ENCODE measurements at places on chromosomes 7 and 10. TPM values are rescaled to one million over a fixed set of nuclear protein-coding genes. Genes with fewer than 3 reads are reported as not detected.

GRCh38 chr7:7808626-7809025 lies 90.2 kb upstream of the RPA3 start:
- DNase-seq = no peak

The ITGB8 gene
- 199 TPM for total RNA-seq

The NODAL gene
- total RNA-seq = not detected

The CRHR2 gene
- total RNA-seq = not detected

- DNase-seq = no peak
Measured at GRCh38 chr10:103192089-103192450, 1.0 kb downstream of the NT5C2 start.

GRCh38 chr10:110802551-110803238 lies 69.0 kb upstream of the PDCD4 start:
- peak; percentile 70 for DNase-seq

DNA sequence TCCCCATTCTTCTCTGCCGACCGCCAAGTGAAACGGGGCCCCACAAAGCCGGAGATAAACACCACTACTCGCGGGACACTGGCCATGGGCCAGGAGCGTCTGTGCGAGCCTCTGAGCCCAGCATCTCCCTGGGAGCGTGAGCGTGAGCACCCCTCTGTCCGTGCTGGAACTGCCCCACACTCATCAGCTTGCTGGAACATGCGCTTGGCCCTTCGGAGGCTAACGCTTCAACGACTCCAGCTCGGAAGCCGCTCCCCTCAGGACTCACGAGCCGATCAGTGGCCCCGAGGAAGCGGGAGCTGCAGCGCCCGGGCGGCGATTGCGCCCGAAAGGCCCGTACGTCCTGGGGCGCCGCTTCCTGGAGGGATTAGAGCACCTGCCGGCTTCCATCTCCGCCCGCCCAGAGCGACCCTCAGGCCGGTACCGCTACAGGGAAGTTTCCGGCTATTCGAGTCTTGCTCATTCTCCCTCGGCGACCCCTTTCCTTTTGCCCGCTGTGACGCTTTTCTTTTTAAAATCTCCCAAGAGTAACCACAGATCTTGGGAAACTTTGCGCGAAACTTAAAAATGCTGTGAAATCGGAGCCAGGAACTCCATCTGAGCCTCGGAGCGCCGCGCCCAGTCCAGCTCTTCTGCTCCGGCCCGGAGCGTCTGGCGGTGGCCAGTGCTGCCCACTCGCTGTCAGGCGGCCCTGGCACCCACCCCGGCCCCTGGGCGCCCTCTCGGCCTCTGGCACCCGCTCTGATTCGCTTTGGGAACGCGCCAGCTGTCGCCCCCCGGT lies 1.0 kb downstream of the TLL2 start:
- DNase-seq = no peak

The PRSS2 gene
- total RNA-seq = 9.2 TPM

DNA sequence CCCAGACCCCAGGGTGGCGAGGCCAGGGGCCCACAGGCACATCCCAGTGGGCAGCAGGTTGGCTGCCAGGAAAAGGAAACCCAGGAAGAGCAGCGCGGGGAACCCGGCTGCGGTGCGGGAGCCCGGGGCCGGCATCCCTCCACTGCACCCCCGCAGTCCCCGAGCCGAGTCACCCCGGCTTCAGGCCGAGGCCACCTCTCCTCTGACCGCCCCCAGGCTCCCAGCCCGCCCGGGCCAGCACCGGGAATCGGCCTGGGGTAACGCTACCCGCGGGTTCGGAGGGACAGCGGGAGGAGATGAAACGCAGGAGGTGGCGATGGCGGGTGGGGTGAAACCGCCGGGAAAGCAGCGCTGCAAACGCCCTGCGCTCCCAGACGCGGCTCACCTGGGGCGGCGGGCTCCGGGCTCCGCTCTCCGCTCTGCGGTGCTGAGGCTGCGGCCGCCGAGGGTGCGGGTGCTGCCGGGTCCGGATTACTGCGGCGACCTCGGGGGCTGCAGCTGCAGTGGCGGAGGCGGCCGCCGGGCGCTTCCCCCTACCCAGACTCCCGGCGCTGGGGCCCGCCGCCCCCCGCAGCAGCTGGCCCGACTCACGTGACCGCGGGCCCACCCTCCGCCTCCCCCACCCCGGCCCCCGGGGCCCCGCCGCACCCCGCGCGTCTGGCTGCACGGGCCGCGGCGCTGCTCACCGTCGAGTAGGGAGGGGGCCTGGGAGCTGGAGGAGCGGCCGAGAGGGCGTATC lies at the start of gene SCRN1:
Gene SCRN1, minus strand, starts transcription at position 545 of the 739 bp plus-strand sequence. CDS start 20,734 bp downstream, outside the sequence.
- peak; percentile 16 for DNase-seq

GRCh38 chr10:60312818-60313588 lies 76.7 kb downstream of the ANK3 start:
- no peak for DNase-seq

- no peak for DNase-seq
Measured at GRCh38 chr7:80760292-80760691, 121.8 kb downstream of the CD36 start.

GRCh38 chr7:7554021-7554432 lies 12.7 kb upstream of the MIOS start:
- no peak for DNase-seq

- DNase-seq = no peak
Measured at GRCh38 chr7:15652776-15653290, 33.6 kb downstream of the MEOX2 start.

The CC2D2B gene
- total RNA-seq = 1.8 TPM

The ZMIZ2 gene
- total RNA-seq = 31.9 TPM

The PCLO gene
- total RNA-seq = 0.60 TPM

The RNLS gene
- 7.8 TPM for total RNA-seq

DNA sequence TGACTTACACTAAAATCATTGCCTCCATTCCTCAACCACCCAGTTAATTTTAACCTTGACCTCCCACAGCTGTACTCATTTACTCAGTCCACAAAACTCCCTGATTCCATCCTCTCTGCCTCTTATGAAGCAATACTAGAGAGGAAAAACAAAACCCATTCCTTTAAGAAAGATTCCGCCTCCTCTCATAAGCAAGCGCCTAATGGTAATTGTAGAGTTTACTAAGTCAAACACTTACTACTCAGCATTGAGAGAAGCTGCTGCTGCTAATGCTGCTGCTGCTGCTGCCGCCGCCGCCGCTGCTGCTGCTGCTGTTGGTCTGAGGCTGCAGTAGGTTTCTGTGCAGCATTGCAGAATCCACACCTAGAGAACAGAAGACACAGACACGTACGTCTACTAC lies 2.1 kb upstream of the ADD3 start:
- no peak for DNase-seq

DNA sequence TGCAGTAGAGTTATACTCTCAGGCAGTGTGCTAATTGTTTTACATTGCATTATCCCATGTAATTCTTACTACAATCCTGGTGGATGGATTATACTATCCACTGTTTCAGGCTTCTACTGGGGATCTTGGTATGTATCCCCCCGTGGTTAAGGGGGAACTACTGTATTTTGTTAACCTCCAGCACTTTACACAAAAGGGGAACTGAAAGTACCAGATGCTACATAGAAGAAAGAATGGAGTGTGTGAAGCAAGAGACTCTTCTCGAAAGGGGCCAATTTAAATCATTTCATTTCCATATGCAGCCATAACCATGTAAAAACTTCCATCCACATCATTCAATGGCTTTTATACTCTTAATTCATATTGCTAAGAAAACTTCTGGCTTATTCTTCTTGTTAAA lies 69.4 kb downstream of the C1GALT1 start:
- DNase-seq = no peak

GRCh38 chr10:110664483-110665420 lies 20.6 kb downstream of the RBM20 start:
- DNase-seq = no peak

The GHRHR gene
- not detected for total RNA-seq

DNA sequence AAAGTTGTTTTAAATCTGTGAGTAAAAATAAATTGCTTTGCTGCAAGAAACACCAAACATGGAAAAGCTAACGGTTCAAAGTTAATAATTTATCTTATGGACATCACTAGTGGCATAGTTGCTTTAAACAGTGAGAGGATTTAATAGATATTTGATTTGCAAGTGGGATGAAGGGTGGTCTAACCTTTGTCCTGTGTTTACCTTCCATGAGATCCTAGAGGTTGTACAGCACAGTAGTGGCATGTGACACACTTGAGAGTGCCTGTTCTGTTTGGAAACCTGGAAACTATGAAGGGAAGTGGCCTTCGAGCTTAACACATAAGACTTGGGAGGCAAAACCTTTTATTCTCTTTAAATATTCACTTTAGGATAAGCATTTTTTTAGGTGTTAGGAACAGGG lies 16.0 kb downstream of the EGFR start:
- DNase-seq = no peak

- no peak for DNase-seq
Measured at GRCh38 chr10:19466709-19467108, 349.5 kb upstream of the PLXDC2 start.

GRCh38 chr7:32415519-32415918 lies 74.7 kb downstream of the LSM5 start:
- DNase-seq = no peak

The TMEM213 gene
- not detected for total RNA-seq

GRCh38 chr7:104980841-104981671 lies 32.9 kb upstream of the KMT2E start:
- DNase-seq = no peak

DNA sequence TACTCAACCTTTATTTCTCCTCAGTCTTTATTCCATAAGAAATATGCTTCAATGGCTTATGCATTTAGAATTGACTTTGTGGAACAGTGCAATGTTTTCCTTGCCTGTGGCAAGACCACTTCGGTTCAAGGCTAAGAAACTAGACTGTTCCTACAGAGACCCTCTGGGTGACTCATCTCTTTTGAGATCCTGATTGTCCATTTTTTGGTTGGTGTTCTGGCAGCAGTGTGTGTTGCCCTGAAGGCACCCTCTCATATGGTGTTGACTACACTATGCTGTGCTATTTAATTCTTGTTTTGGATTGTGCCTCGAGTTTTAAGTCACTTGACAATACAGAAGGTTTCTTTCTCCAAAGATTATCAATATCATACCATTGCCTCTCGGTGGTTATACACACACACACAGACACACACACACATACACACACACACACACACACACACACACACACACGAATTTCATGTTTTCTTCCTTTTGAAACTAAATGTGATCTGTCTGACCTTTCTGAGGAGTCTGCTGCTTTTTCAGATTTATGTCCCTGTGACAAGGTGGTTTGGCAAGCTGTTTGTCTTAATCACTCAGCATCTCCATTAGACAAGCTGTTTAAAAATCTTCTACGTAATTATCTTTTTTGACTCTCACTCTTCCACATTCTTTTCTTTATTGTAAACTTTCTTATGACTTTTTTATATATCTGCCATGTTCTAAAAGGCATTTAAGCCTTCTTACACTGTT lies 187.2 kb downstream of the VTI1A start:
- no peak for DNase-seq

The SFTPA1 gene
- not detected for total RNA-seq

DNA sequence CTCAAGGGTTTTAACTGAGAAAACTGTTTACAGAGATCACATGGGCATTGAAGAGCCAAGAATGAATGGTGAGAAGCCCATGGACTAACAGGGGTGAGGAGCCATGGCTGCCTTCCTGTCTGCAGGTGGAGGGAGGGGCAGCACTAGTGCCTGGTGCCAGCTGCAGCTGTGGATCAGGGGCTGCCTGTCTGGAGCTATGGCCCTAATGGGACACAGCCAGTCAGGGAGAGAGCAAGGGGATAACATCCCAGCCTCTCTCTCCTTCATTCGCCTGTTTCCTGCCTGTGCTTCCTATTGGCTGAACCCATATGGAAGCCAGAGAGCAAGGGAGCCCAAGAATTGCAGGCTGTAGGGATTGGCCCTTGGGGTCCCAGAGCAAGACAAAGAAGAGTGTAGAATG lies 125.8 kb upstream of the GAD2 start:
- no peak for DNase-seq

GRCh38 chr7:117048114-117048866 lies 95.0 kb downstream of the ST7 start:
- no peak for DNase-seq

The SEPHS1 gene
- 28.4 TPM for total RNA-seq

DNA sequence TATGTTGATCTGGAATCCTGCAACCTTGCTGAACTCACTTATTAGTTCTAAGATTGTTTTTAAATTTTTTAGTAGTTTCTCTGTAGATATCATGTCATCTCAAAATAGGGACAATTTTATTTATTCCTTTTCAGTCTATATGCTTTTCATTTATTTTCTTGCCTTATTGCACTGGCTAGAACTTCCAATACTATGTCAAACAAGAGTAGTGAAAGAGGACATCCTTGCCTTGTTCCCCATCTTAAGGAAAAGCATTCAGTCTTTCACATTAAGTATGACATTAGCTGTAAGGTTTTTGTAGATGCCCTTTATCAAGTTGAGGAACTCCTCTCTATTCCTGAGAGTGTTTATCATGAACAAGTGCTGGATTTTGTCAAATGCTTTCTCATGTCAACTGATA lies 77.8 kb downstream of the TBXAS1 start:
- no peak for DNase-seq

DNA sequence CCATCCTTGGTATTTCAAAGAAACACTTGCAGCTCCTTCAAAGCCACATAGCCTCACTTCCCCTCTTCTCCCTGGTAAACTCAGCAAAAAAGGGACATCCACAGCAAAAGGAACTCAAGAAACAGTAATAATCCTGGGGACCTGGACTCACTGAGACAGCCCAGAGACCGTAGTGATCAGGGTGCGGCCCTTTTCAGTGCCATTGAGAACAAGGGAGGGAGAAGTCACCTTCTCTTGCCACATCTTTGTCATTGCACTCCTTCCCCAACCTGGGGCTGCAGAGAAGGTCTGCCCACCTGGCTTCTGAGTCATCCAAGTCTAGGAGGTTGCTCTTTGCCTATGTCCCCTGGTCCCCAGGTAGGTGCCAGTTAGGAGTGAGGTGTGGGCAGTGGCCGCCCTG lies 93.9 kb upstream of the SH2B2 start:
- DNase-seq = no peak

The HTR5A gene
- not detected for total RNA-seq

The POR gene
- total RNA-seq = 115 TPM

The LRRD1 gene
- total RNA-seq = not detected

GRCh38 chr10:24378126-24378920 lies 169.4 kb downstream of the KIAA1217 start:
- no peak for DNase-seq

- no peak for DNase-seq
Measured at GRCh38 chr7:133633055-133633454, 380.2 kb downstream of the EXOC4 start.

The MRC1 gene
- 49.2 TPM for total RNA-seq

DNA sequence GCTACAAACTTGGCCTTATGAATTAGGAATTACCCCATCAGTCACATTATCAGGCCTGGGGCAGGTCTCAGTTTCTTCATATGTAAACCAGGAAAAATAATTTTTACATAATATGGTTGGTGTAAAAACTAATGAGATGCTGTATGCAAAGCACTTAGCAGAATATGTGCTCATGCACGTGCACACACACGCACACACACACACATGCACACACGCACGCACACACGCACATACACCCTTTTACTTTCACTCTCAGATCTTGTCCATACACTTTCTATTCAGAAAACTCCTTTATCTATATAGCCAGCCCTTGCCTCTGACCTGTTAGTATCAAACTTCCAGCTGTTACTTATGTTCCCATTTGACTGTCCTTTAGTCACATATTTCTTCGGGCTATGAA lies 92.7 kb downstream of the CREB5 start:
- DNase-seq = no peak

GRCh38 chr10:48707472-48707871 lies 22.8 kb downstream of the WDFY4 start:
- DNase-seq = no peak

GRCh38 chr10:69091143-69091651 lies 3.3 kb downstream of the SRGN start:
- DNase-seq = no peak

- DNase-seq = no peak
Measured at GRCh38 chr10:132294561-132295318, 13.0 kb downstream of the STK32C start.

The HOXA10 gene
- total RNA-seq = 19.0 TPM

All from tibial nerve (tissue), 4 donors.